ENCODE measurements at places on chromosomes 6 and 20.
A peak's percentile ranks its signal among the peaks of the same experiment; 100 is the strongest.

DNA sequence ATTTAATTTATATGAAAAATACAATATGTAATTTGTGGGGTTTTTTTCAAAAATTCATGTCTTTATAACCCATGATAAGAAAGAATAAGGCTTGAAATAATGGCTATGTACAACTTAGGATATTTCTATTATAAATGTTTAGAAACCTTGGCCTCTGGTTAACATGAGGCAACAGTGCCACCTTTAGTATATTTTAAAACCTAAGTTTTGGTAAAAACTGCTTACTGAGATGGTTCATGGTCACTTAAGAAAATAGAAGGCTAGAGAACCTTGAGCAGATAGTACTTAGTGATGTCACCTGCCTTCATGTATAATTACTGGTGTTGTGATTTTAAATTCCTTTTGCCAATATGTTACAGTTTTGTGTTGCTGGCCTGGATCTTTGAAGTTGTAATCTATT is 176.4 kb downstream of the ADGB start:
- no peak for DNase-seq

- no peak for DNase-seq
These were observed 142.7 kb upstream of the EXOC2 start for GRCh38 chr6:835476-836160.

GRCh38 chr6:8828376-8828775 is 393.0 kb upstream of the SLC35B3 start:
- no peak for DNase-seq

GRCh38 chr6:22320750-22321149 is 23.9 kb upstream of the PRL start:
- DNase-seq, result no peak

DNA sequence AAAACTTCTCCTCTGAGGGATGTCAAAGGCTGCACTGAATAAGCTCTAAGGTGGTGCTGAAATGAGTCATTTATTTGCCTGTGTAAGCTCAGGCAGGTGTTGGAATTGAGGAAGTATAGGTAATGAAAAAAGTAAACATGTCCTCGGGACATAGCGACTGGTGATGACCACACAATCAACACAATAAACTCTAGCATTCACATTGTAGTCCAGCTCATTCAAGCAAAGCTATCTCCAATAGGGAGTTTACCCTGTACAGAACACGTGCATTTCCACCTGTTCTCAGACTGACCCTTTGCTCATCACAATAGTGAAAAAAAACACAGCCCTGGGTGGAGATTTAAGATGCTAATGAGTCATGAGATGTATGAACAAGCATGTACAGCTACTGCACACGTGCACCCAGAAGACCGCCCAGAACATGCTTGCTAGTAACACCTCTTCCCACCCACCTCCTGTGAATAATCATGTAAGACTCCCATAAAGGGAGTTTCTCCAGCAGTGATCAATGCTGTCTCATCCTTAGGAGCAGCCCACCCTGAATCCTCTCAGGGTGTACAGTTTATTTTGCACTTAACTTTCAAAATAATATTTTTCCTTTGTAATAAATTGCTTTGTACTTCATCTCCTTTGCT is 33.0 kb upstream of the POU5F1 start:
- peak; percentile 53 for DNase-seq

DNA sequence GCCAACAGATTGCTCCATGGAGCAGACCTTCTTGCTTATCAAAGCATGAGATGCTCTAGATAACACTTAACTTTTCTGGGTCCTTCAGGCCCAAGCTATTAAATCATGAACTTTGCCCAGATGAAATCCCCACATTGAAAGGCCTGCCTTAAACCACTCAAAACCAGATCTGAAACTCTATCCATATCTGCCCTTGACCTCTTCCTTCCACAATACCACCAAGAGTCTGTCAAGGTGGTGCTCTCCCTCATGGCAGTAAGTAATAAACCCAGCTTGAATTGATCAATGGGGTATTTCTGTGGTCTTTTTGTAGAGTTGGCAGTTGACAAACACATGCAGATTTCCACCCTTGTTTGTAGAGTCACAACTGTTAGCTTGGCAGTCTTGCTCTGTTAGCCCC is 135.5 kb downstream of the ISM1 start:
- DNase-seq, result no peak

GRCh38 chr6:29232725-29233124 is 62.0 kb downstream of the OR2J2 start:
- no peak for DNase-seq

GRCh38 chr6:19394687-19395086 is 442.5 kb upstream of the ID4 start:
- DNase-seq, result no peak

DNA sequence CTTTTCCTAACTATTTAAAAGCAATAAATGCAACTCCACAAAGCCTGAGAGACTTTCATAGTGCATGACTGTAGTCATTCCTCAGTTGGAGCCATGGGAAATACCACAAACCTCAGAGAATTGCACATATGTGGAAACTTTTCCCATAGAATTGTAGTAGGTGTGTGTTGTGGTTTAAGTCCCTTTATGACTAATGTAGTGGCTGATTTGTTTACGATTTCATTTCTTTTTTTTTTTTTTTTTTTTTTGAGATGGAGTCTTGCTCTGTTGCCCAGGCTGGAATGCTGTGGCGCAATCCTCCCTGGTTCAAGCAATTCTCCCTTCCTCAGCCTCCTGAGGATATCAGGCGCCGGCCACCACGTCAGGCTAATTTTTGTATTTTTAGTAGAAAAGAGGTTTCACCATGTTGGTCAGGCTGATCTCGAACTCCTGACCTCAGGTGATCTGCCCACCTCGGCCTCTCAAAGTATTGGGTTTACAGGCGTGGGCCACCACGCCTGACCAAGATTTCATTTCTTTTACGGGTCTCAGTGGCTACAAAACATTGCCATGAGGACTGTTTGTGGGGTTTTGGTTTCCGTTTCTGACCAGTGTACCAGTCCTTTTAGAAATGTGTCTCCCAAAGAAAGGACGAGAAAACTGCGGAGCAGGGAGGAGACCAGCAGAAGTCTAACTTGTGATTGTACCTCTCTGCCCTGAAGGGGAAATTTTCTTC is 212.1 kb upstream of the MARCKS start:
- no peak for DNase-seq

DNA sequence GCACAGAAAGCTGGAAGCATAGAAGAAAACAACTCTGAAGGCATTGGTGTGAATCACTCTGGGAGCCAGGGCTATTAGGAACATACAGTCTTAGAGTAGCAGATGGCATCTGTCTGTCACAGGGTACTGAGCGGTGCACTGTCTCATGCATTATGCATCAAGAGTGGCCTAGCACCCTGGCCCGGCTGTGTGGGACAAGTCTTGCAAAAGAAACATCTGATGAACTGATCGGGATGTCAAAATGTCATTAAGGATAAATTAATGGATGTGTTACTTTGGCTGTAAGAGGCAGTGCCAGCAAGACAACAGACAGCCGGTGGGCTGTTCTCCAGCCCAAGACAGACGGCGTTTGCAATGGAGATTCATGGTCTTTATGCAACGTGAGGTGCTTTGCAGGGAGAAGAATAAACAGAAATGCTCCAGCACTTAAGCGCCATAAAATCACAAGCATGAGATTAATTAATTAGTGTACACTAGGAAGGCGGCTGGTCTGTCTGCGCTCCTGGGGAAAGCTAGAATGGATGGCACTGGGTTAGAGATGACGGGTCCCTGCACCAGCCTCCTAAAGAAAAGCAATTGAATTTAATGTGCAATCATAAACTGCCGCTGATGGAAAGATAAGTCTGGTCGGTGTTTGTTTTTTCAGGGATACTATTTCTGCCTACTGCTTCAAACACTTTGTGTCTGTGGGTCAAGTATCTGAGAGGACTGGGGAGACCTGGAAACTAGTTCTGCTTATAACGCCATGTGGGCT is 600.6 kb upstream of the CHD6 start:
- DNase-seq, result no peak

GRCh38 chr20:1876975-1877608 is 18.1 kb upstream of the SIRPA start:
- no peak for DNase-seq

- DNase-seq, result no peak
These were observed 257.8 kb downstream of the GMDS start for GRCh38 chr6:1987640-1988039.

GRCh38 chr20:6397115-6397514 is 274.3 kb upstream of the FERMT1 start:
- DNase-seq, result no peak

DNA sequence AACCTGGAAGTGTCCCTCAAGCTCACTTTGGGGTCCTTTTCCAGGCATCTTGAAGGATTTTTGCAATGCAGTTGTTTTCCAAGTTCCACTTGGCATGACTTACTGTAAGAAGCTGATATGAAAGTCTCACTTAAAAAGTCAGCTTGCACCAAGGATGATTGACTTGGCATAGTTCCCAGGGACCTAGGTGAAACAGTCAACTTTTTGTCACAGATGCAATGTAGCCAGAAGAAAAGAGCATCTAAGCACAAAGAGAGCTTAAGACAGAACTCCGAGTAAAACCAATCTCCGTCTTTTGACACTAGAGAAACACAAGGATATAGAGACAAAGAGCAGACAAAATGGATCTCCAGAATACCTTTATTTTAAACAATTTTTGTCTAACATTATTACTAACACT is 2.6 kb upstream of the ZSCAN12 start:
- no peak for DNase-seq

- no peak for DNase-seq
These were observed 12.1 kb upstream of the SERINC3 start for GRCh38 chr20:44533928-44534327.

- DNase-seq, result no peak
These were observed 379.7 kb upstream of the PTCHD4 start for GRCh38 chr6:48490658-48491057.

DNA sequence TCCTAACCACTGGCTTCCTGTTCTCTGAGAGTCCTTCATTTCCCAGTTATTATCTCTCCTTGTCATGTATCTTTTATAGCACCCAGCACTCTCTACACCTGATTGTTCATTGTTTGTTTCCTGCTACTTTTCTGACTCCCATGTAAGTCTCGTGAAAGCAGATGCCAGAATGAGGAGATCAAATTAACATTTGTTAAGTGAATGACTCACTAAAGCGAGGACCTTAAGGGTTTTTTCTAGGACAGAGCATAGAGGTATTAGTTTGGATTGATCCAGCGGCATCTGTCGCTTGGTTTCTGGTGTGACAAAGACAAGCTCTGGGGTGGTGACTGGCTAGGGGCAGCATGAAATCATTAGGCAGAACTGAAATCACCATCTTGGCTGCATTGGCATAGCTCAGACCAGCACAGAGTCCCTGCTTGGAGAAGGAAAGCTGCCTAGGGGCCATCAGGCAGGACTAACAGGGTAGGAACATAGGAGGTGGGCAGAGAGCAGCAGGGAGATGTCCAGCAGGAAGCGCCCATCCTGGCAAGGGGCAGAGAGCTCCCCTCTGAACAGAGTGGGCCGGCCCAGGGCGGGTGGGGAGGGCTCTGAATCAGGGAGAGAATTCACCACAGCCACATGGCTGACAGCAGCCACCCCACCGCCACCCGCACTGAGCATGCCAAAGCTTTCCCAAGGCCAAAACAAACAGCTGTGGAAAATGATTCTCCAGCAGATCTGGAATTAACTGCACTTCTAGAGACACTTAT is 97.1 kb upstream of the CEP85L start:
- no peak for DNase-seq

DNA sequence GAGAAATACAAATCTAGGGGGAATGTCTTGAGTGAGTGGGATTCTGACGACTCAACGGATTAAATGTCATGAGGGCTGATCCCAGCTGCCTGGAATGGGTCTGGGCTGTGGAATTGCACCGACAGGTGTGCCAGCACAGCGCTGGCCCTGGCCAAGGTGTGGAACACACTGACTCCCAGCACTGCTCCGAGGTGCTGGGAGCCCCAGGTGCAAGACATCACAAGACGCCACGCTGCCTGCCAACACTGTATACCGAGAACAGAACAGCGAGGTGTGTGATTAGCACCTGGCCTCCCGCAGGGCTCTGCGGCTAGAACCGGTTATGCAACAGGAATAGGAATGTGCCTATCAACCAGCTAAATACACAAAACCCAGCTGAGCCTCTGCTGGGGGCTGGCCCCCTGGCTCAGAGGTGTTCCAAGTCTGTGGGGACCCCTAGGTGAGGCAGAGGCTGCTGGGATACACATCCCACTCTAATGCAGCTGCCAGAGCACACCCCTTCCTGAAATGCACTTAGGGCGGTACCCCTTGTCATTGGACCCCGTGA is 24.8 kb upstream of the APMAP start:
- no peak for DNase-seq

- no peak for DNase-seq
These were observed 72.0 kb upstream of the F13A1 start for GRCh38 chr6:6392214-6393068.

DNA sequence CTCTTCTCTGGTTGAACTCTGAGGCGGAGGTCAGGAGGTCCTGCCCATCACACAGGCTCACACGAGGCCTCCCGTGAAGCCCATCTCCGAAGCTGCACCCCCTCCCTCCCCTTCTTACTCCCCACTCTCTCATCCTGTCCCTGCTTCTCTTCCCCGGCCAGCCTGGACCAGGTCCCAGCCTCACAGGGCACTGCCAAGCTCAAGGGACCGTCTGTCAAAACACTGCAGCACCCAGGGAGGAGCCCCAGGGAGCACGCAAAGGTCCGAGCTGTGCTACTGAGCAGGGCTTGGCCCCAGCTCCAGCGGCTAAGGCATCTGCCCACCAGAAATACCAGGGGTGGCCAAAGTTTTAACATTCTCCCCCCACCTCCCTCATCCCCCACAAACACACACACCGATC is 70.0 kb downstream of the PSMG4 start:
- no peak for DNase-seq

- no peak for DNase-seq
These were observed 8.6 kb upstream of the ADAM33 start for GRCh38 chr20:3690413-3690812.

GRCh38 chr6:150887978-150888563 is 22.6 kb downstream of the MTHFD1L start:
- no peak for DNase-seq

DNA sequence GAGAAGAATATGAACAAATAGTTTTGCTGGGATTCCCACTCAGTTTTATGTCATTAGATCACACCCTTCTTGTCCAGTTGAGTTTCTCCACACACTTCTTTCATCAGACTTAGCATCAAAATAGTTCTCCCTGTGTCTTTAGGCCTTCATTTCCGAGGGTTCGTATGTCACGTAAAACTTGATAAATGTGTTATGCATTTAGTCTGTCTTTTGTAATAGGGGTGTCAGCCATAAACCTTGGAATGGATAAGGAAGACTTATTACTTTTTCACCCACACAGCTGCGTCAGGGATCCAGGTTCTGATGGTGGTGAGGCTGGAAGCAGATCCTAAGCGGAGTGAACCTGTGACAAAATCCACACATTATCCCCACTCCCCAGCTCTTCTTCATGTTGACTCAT is 246.8 kb downstream of the CD83 start:
- no peak for DNase-seq

- peak; percentile 29 for DNase-seq
These were observed 45.9 kb upstream of the RALY start for GRCh38 chr20:33947709-33948295.

GRCh38 chr6:90753820-90754643 is 167.2 kb upstream of the MAP3K7 start:
- no peak for DNase-seq

- DNase-seq, result no peak
These were observed 117.3 kb downstream of the TOX2 start for GRCh38 chr20:44031781-44032582.
